ENCODE measurements at places on chromosomes 7 and 10.

- DNase-seq: no peak
Observed at GRCh38 chr7:121331574-121331973, 2.8 kb downstream of the WNT16 start.

DNA sequence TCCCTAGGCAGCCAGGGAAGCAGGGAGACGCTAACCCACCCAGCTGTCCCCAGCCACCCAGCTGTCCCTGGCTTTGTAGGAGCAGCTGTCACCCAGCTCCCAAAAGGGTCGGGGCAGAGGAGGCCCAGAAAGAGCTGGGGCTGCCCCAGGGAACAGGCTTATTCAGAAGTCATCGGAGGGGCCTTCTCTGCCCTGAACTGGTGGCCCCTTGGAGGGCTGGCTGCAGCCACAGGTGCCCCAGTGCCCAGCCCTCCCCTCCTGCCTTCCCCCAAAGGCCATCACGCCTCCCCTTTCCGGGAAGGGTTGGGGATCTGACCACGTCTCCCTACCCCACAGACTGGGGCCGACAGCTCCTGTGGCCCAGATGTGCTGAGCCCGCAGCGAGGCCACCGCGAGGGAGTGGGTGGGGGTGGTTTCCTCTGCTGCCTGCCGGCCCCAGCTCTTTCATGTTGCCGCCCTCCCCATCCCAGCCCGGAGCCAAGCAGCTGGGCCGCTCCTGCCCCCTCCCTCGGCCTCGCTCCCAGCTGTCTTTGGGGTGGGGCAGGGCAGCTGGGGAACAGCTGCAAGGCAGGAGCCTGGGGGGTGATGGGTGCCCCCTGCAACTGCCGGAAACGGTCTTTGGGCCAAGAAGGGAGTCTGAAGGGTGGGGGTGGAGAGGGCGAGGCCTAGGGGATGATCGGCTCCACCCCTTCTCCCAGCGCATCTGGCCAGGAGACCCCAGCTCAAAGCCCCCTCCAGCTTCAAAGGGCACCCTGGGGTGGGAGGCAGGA is 16.8 kb downstream of the TRIM8 start:
- DNase-seq: peak; percentile 65

- no peak for DNase-seq
Observed at GRCh38 chr7:17144322-17144721, 154.1 kb upstream of the AHR start.

DNA sequence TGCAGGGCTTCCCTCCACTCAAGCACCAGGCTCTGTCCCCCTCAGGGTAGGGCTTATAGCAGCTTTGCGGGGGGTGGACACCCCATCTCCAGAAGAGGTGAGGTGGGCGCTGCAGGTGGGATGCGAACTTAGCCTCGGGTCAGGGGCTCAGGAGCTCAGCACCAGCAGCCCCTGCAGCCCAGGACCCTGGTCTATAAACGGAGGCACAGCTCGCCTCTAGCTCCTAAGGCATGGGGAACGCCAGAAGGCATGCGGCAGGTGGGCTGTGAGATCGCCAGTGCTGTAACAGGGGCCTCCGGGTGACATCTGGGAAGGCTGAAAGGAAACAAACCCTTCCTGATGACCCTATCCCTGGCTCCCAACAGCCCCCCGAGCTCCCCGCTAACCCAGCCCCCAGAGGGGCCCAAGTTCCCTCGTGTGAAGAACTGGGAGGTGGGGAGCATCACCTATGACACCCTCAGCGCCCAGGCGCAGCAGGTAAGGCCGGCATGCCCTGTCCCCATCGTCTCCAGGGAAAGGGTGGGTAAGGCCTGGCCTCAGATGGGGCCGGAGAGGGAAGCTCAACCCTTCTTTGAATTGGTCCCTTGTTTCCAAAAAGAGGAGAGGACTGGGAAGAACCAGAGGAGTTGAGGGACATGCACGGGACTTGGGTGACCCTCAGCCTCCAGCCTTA is 4.2 kb downstream of the NOS3 start:
- DNase-seq: no peak

GRCh38 chr10:50551894-50552293 is 71.9 kb downstream of the SGMS1 start:
- DNase-seq: no peak

- no peak for DNase-seq
Observed at GRCh38 chr10:114653926-114654325, 4.1 kb downstream of the ABLIM1 start.

- DNase-seq: no peak
Observed at GRCh38 chr10:115996031-115996430, 277.0 kb downstream of the GFRA1 start.

- DNase-seq: no peak
Observed at GRCh38 chr7:136359333-136359903, 382.3 kb upstream of the MTPN start.

GRCh38 chr10:69088801-69089501 is 1.0 kb downstream of the SRGN start:
- no peak for DNase-seq

DNA sequence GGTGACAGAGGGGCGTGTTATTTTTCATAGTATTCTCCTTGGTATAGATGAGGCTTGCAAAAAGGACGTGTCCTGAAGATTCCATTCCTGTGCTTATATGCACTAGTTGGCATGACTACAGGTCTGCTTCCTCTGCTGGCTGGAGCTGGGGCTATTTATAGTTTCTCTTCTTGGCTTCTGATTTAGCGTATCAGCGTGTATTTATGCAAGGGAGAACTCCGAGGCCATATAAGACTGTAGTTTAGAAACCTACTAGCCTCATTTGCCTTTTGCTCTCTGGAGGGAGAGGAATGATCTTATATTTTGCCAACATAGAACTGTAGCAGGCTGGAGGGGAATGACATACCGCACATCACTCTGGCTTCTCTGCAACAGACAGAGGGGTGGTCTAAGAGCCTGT is 39.7 kb downstream of the CACNB2 start:
- peak; percentile 46 for DNase-seq

DNA sequence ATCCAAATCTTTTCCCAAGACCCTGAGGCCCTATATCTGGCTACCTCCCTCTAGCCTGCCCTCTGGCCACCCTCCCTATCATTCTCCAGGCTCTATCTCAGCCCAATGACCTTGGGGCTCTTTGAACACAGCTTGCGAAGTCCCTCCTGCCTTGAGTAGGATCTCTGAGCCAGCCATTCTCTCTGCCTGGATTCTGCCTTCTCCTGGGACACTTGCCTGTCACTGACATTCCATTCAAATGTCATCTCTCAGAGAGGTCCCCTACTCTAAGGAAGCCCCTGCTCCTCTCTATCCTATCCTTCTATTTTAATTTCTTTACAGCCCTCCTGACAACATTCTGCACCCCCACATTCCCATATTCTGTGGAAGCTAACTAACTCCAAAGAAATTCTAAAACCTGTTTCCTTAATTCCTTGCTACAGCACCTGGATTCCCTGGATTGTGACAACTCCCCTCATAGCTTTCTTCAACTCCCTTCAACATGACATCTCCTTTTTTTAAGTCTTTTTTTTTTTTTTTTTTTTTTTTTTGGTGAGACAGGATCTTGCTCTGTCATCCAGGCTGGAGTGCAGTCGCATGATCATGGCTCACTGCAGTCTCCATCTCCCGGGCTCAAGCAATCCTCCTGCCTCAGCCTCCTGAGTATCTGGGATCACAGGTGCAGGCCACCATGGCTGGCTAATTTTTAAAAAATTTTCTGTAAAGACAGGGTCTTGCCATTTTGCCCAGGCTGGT is 81.0 kb upstream of the ASAH2 start:
- no peak for DNase-seq

DNA sequence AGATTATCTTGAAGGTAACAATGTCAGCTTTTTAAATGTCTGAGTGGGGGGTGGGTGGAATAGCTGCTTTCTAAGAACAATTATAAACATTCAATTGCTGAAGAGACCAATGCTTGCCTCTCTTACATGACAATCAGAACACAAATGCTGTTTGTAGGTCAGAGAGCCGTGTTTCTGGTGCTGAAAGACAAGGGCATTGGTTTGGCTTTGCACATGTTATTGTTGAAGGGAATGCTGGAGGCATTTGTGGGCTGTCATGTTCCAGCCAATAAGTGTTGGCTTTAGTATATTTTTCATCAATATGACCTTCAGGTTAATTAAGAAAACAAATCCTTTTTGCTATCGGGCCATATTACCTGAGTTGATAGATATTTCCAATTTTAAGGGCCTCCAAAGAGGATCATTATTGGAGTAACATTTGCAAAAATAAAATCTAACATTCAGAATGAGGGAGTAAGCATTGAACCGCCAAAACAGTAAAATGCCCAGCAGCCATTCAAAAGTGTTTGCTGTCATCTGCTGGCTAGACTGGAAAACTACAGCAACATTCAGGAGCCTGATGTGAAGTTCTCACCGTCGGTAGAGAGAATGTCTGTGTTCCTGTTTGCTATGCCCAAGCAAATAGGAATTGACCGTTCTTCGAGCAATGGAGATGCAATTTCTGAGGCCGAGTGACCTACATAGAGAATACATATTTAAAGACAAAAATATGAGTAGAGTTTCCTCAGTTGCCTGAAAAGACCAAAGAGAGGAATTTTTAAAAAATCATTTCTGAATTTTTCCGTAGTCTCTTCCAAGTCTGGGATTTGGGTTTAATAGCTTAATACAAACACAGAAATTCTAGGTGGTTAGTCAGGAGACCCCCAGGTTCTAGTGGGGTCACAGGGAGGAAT is 118.9 kb downstream of the APBB1IP start:
- peak; percentile 66 for DNase-seq

DNA sequence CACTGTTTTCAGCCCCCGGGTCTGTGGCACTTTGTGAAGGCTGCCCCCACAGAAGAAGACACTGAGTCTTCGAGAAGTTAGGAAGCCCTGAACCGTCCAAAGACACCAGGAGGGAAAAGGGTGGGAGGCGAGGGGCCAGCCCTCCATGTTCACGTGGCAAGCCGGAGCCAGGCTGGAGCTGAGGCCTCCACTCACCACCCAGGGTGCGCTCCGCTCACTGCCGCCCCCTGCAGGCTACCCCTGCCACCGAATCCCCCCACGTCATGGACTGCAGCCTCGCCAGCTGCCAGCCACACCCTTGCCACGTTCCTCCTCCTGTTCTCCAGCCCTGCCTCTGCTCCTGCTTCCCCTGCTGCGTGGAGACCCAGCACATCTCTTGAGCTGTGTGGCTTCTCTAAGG is 59.0 kb upstream of the EN2 start:
- DNase-seq: no peak

- DNase-seq: no peak
Observed at GRCh38 chr10:117509573-117509972, 33.0 kb upstream of the EMX2 start.

- peak; percentile 57 for DNase-seq
Observed at GRCh38 chr10:24920907-24921881, 31.2 kb downstream of the PRTFDC1 start.

GRCh38 chr10:96902117-96902516 is 70.0 kb downstream of the LCOR start:
- no peak for DNase-seq

DNA sequence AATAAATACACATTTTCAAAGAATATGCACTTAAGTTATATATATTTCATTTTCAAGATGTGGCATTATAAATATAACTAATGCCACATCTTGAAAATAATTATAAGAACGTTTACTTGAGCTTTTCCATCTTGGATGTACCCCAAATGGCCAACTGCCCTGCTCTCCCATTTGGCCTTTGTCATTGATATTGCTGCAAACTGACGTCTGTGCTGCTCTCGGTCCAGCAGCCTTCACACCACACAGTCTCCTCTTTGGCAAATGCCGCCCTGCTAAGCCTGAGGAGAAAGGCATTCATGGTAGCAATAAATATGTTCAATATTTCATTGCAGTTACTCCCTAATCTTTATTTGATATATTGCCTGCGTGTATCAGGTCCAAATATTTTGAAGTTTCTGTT is 384.6 kb upstream of the ADARB2 start:
- DNase-seq: no peak

DNA sequence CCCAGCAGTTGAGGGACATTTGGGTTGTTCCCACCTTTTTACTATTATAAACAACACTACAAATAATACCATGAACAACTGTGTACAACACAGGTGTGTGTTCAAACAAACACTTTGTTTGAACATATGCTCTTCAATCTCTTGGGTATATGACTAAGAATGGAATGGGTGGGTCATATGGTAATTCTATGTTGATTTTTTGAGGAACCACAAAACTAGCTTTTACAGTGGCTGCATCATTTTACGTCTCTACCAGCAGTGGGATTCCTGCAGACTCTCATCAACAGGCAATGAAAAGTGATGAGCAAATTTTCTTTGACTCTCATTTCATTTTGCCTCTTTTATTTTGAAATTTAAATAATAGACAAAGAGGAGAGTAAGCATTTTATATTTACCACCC is 116.9 kb upstream of the KLF14 start:
- DNase-seq: no peak

- DNase-seq: no peak
Observed at GRCh38 chr7:52184006-52184703, 851.3 kb upstream of the POM121L12 start.

DNA sequence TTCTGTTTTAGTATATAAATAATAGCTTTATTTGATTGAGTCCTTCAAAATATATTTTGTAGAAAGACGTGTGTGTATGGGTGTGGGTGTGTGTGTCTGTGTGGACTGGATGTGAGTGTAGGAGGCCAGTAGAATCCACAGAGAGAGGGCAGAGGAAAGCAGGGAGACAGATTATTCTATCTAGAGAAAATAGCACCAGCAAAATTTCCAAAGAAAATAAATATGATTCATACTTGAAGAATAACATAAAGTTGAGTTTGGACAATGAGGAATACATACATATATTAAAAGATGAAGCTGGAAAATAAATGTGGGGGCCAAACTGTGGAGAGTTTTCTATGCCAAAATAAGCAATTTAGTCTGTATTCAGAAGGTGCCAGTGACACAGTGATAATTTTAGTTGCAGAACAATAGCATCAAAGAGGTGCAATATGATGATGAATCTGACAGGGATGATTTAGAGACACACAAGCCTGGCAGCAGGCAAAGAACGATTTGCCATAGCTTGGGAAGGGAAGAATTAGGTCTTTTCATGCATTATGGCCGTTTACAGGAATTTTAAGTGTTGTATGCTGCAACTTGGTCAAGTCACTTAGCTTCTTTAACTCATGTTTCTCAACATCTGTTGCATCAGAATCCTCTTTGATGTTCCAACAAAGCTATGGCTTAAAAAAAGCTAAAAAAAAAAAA is 121.3 kb downstream of the SEMA3A start:
- DNase-seq: no peak

- no peak for DNase-seq
Observed at GRCh38 chr7:129170441-129171021, 17.9 kb upstream of the SMO start.

- no peak for DNase-seq
Observed at GRCh38 chr10:131274133-131274880, 37.2 kb downstream of the TCERG1L start.

Data from hepatocyte (in vitro differentiated cells).